T-helper 17 cell (primary cell): ENCODE measurements at places on chromosomes 2 and 18.

GRCh38 chr2:86284987-86285386 lies 52.4 kb downstream of the REEP1 start:
- DNase-seq = no peak

GRCh38 chr2:60505240-60505879 lies 48.1 kb downstream of the BCL11A start:
- no peak for DNase-seq

DNA sequence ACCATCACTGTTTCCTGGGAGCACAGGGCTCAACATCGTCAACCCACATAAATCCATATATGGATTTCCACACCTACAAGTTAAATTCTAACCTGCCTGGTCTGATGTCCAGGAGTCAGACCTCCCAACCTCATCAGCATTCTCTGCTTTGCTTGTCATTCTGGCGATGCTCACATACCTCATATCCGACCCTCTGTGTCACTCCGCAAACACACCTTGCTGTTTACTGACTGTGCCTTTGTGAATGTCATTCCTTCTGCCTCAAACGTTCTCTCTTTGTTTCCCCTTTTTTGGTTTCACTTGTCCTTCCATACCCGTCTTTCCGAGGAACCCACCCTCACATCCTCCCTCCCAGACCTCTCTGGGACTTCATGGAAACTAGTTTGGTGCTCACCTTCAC lies 187.1 kb downstream of the ACTR3 start:
- no peak for DNase-seq

- no peak for DNase-seq
Measured at GRCh38 chr18:31227497-31228229, 65.0 kb upstream of the DSC1 start.

DNA sequence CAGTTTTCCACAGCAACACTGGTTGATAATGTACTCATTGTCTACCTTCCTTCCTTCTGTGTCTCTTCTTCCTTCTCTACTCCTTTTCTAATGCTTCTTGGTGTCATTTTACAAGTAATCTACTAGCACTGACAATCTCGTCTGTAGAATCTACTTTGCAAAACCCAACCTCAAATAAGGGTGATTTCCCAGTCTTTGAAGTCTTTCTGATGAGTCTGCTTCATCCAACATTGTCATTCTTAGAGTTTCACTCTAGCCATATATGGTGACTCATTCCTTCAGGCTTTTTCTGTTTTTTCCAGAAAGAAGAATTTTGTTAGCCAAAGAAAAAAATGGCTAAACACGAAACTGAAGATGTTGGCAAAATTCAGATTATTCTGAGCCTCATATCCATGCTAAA lies 288.7 kb downstream of the MBD2 start:
- no peak for DNase-seq

- DNase-seq = no peak
Measured at GRCh38 chr18:5503740-5504139, 40.1 kb downstream of the EPB41L3 start.

DNA sequence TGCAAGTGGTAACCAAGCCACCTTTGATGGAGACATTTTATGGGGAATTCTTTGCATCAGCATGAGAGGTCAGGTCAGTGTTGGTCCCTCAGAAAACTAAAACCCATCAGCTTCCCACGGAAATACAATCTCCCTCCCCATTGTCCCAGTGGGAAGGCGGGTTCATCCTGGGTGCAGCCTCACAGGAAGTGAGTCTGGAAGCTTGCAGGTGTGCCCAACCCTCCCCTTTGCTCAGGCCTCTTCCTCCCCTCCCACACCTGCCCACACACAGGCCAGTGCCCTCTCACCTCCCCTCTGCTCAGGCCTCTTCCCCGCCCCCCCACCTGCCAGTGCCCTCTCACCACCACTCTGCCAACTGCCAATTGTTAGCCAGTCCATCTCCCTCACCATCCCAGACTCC lies 166.8 kb upstream of the RAB6C start:
- no peak for DNase-seq

GRCh38 chr2:203237346-203238238 lies 1.2 kb upstream of the CYP20A1 start:
- DNase-seq = no peak

- no peak for DNase-seq
Measured at GRCh38 chr2:102179788-102180686, 6.8 kb upstream of the IL1RL2 start.

DNA sequence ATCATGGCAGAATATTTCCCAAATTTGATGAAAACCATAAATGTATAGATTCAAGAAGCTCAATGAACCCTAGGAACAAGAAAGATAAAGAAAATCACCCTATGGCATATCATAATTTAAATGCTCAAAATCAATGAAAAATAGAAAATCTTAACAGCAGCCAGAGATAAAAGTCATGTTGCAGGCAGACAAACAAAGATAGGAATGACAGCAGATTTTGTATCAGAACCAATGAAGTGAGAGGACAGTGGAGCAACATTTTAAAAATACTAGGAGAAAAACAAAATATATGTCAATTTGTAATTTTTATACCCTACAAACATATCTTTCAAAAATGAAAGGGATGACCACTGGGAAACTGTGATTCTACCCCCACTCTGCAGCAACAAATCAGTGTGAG lies 203.3 kb downstream of the PIEZO2 start:
- no peak for DNase-seq

DNA sequence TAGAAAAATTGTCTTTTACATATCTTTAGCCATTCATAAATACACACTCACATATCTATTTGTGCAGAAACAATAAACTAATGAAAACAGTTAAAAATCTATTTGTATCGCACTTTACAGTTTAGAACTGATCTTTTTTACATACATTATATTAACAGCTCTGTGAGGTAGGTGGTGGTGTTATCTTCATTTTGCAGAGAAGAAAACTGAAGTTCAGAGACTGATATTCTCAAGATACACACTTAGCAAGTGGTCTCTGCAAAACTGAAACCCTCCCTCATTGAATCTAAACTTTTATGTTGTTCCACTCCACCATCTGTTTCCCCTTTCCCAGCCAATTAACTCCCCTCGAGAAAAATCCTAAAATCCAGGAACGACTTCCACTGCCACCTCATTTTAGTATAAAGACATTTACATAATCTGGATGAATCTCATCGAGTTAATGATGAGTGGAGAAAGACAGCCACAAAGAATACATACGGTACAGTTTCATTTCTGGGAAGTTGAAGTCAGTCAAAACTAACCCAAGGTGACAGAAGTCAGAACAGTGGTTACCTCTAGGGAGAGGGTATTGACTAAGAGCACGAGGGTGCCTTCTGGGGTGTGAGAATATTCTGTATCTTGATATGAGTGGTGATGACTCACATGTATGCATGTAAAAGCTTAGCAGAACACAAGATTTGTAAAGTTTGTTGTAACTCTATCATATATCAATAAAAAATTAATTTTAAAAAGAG lies 524.2 kb upstream of the TCF4 start:
- DNase-seq = no peak

- DNase-seq = no peak
Measured at GRCh38 chr2:70888923-70889715, 46.6 kb upstream of the ATP6V1B1 start.

DNA sequence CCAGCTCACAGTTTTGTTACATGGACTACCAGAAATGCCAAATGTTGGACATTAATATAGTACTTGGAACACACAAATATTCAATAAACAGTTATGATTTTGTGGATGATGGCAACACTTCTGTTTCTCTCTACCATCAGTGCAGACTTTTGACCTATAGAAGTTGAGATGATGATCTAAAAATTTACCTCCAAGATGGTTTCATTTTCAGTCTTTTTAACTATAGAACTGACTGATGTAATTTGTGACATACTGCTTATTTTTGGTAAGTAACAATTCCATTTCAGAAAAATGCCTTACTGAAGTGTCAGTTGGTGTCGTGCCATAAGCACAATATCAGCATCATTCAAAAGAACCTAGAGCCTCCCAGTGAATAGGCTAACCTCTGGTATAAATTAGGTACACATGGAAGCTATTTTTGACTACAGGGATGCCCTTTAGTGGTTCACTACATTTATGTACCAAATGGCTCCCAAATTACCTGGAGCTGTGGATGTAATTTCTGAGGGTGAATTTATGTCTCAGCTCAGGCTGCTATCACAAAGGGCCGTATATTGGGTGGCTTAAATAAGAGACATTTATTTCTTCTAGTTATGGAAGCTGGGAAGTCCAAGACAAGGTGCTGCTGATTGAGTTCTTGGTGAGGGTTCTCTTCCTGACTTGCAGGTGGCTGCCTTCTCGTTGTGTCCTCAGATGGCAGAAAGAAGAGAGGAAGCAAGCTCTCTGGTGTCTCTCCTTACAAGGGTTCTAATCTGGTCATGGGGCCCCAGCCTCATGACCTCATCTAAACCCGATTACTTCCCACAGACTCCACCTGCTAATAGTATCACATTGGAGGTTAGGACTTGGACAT lies 66.5 kb downstream of the ALPK2 start:
- no peak for DNase-seq

GRCh38 chr2:107931412-107931811 lies 54.9 kb upstream of the SLC5A7 start:
- no peak for DNase-seq

DNA sequence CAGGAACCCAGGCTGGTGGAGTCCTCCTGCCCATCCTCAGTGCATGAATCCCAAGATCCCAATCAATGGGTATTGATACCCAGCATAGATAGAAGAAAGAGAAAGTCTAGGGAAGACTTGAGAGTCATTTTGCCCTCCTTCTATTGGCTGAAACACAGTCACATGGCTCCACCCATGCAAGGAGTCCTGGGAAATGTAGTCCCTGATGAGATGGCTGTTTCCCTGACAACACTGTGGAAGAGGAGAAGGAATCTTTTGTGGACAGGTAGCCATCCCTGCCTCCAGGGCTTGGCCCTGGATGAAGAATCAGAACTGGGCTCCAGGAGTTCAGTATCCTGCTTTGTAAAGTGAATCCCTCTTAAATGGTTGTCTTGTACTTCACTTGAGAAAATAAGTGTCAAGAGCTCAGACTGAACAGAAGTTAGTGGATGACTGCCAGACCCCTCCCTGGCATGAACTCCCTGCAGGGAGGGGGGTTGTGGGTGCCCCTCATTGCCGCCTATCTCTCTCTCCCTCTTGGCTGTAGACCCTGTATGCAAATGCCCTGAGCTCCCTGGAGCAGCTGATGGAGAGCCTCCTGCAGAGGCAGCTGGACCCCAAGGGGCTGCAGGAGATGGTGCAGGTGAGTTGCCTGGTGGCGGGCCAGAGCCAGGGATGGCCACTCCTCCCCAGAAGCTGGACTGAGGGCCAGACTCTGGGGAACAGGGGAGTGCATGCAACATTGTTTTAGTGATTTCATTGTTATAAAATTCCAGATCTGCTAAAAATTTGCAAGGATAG lies 36.1 kb downstream of the MROH2A start:
- no peak for DNase-seq

DNA sequence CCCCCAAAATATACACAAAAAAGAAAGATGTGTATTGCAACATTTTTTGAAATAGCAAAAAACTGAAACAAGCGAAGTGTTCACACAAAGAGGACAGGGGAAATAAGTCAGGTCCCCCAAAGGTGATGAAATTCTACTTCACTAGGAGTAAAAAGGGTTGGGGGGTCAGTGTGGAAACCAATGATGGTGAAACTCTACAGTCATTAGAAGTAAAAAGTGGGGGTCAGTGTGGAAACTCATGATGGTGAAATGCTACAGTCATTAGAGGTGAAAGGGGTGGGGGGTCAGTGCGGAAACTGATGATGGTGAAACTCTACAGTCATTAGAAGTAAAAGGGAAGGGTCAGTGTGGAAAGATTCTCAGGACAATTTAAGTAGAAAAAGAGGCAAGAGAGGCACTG lies 298.2 kb downstream of the EIPR1 start:
- DNase-seq = no peak

- no peak for DNase-seq
Measured at GRCh38 chr2:37300146-37300545, 24.5 kb downstream of the PRKD3 start.

DNA sequence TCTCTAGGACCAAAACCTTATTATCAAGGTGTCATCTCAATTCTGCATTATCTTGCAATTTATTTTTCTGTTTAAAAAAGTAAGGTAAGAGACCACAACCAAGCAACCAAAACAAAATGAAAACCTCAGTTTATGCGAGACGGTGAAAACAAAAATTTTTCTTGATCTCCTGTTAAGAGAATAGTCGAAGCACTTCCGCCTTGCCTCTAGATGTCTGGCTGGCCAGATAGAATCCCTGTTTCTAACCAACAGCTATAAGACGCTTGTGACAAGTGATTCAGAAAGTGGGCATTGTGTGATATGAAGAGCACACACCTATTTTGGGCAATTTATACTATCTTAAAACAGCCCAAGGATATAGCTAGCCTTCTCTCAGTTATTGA lies 51.2 kb downstream of the MGAT5 start:
- no peak for DNase-seq

DNA sequence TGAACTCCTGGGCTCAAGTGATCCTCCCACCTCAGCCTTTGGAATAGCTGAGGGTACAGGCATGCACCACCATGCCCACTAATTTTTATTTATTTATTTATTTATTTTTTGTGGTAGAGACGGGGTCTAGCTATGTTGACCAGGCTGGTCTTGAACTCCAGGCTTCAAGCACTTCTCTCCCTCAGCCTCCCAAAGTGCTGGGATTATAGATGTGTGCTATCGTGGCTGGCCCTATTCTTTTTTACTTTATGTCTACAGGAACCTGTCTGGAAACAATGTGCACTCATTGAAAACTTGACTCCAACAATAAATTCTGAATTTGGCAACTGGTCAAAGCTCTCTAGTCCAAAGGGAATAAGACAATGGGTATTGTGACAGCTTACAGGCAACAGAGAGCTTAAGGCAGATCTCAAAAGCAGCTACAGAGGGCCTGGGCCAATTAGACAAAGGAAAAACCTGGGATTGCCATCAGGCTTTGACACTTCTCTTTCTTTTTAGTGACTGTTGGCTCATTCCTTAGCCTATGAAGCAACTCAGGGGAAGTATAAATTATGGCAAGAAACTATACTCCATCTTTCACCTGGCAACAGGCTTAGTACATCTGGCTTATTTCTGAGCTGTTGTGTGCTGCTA lies 55.1 kb upstream of the RAPGEF4 start:
- no peak for DNase-seq

DNA sequence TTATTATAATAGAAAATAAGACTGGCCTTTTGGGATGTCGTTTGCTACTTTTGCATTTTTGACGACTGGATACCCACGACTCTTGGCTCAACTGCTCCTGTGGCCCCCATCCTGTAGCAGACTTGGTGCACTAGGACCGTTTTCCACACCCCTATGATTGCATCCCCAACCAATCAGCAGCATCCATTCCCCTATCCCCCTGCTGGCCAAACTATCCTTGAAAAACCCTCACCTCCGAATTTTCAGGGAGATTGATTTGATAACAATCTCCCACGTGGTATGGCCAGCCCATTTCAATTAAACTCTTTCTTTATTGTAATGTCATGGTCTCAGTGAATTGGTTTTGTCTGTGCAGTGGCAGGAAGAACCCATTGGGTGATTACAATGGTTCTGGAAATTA lies 37.9 kb upstream of the TTR start:
- DNase-seq = no peak

GRCh38 chr2:191582355-191582754 lies 95.6 kb upstream of the NABP1 start:
- no peak for DNase-seq

GRCh38 chr18:68267583-68267982 lies 447.3 kb downstream of the TMX3 start:
- DNase-seq = no peak
